ENCODE measurements at places on chromosomes 11 and 22.

DNA sequence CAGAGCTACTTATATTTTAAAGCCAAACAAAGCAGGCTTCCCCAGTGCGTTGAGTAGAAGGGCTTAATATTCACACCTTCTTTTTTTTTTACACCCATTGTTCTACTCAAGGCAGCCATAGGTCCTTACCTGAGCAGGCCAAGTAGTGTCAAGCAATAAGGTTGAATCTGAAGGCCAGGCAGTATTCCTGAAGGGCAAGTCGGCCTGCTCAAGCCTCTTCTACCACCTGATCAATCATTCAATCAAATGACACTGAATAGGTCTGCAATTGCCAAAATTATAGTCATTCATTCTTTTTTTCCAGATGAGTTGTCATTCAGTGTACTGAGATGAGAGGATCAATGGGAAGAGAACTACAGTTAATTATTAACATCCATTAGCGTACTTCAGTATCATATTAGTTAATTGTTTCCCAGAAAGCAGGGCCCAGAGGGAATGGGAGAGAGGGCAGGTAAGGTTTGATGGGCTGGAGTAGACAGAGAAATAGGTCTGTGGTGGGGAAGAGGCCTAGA is 11.9 kb upstream of the PPP2R1B start:
- DNase-seq = no peak

GRCh38 chr11:59678813-59679165 is 10.0 kb upstream of the PATL1 start:
- DNase-seq = no peak

GRCh38 chr22:21641789-21642583 is at the start of gene SDF2L1:
SDF2L1 (plus strand) TSS chr22:21642302; CDS start chr22:21642337, 35 bp downstream.
- peak; percentile 98 for DNase-seq

- peak; percentile 8 for DNase-seq
Observed at GRCh38 chr11:108871152-108871551, 206.3 kb downstream of the DDX10 start.

DNA sequence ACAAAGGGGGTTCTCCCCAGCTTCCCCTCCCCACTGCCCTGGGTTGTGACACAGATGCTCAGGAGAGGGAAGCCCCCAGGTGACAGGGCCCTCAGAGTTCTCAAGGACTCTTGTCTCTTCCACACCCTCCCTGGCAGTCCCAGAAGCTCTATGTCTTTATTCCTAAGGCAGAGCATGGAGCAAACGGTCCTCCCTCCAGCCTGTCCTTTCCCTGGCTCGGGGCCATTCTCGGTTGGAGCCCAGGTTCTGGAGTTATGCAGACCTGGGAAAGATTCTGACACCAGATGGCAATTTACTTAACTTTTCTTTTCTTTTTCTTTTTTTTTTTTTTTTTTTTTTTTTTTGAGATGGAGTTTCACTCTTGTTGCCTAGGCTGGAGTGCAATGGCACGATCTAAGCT is 186.6 kb downstream of the CEP164 start:
- no peak for DNase-seq

DNA sequence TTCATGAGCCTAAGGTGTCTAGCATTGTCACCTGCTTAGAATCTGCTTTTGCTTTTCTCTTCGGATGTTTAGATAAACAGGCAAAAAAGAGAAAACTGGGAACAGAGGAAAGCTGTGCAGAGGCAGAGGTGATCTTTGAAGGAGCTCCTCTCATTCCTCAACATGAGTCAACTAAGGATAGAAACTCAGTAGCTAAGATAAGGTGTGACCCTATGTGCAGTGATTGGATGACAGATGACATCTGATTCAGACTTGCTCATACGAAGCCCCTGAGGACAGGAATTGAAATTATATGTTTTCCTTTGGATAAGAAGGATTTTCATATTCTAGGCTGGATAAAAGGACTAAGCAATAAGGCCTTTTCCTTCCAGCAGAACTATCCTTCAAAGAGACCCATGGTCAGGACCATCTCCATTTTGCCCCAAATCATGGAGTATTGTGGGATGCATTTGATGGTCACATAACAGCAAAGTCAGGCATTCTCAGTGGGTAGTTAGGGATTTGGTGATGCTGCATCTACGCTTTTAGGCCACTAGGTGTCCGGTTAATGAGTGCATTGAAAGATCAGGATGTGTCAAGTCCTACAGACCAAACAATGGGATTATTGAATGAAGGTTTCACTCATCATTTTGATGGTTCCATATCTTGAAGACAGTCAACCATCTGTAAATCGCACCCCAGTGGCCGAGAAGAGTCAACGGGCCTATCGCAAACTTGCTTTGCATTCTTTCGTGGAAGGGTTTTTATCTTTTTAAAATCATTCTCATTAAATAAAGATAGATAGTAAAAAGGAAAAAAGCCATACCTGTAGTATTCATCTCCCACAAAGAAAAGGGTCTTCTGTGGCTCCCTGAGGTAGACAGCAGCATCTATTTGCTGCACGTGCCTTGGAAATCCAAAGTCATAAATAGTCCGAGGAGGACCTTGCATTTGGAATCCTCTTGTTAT is 32.2 kb downstream of the MMP20 start:
- no peak for DNase-seq

DNA sequence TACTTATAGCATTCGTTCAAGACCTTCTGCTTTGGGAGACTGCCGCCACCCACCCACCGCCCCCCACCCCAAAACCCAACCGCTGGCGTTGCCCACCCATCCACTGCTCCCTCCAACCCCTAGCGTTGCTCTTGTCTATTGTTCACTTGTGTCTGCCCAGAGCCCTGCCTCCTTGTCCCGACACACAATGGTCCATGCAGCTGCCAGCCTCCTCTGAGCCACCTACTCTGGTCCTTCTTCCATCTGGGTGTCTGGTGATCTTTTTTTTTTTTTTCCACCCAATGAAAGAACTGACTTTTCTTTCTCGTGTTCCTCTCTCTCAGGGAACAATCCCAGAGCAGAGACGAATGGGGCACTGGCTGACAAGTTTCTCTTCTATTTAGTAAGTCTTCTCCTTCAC is 256.0 kb upstream of the SESN3 start:
- DNase-seq = no peak

GRCh38 chr22:30262917-30263741 is 3.5 kb downstream of the OSM start:
- DNase-seq = peak; percentile 81

DNA sequence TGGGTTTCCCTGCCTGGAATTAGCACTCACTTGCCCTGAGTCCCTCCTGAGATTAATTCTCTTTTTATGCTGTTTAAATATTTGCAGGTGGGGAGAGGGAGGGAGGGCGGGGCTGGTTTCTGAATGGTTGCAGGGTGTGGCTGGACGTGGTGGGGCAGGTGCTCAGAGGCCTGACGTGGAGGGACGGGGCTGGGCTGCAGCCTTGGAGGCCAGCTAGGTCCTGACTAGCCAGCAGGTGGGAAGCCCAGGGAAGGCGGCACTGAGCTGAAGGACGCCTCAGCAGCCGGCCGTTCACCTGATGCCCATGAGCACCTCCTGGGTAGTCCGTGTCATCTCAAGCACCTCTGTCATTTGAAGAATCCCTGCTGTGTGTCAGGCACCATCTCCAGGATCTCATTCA is 21.3 kb downstream of the SGSM1 start:
- DNase-seq = no peak

DNA sequence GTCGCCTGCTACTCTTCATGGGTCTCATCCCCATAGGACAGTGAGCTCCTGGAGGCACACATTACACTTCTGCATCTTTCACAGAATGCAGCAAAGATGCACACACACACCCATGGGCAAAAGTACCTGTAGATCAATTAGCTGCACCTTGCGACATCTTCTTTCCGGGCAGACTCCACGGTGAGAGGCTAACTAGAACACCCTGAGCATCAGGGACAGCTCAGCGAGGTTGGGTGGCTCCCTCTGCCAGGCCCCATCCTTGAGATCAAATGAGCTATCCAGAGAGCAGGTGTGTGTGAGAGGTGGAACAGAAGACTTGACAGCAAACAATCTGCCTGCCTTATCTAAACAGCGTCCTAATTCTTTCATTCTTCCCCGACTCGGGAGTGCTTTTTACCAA is 96.1 kb upstream of the BID start:
- no peak for DNase-seq

GRCh38 chr11:10622108-10622507 is 53.6 kb upstream of the LYVE1 start:
- DNase-seq = no peak

DNA sequence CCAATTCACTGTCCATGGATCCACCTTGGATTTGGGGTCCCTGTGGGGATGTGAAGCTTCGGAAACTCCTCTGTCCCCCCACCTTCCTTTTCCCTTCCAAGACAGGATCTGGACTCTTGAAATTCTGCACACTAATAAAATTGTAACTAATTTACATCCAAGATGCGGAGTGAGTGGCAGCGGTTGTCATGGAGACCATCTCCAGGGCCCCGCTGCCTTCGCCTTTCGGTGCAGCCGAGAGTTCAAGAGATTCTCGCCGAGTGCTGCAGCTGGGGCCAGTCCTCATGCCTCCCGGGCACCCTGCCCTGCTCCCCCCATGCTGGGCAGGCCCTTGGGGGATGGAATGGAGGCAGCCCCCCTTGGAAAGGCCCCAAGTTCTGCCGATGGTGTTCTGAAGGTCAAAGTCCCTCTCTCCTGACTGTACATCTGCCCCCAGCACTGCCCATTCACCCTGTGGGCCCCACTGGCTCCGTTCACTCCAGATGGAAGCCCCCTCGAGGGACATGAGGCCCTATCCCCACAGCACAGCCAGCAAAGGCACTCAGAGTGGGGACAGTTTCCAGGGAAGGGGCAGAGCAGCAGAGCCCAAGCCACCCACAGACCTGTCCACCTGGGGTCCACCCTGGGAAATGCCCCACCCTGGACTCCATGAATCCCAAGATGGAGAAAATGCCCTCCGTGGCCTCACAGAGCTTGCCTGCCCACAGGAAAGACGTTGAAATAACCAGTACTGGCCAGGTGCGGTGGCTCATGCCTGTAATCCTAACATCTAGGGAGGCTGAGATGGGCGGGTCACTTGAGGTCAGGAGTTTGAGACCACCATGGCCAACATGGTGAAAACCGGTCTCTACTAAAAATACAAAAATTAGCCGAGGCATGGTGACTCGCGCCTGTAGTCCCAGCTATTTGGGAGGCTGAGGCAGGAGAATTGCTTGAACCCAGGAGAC is 25.9 kb downstream of the IGLL1 start:
- DNase-seq = no peak

GRCh38 chr22:31579835-31580242 is 82.2 kb downstream of the PISD start:
- DNase-seq = no peak

- no peak for DNase-seq
Observed at GRCh38 chr11:350723-351255, 18.5 kb upstream of the B4GALNT4 start.

GRCh38 chr11:105361651-105362050 is 222.1 kb upstream of the CARD18 start:
- no peak for DNase-seq

- no peak for DNase-seq
Observed at GRCh38 chr11:112881461-112881860, 79.8 kb upstream of the NCAM1 start.

- no peak for DNase-seq
Observed at GRCh38 chr11:19892387-19892786, 179.8 kb downstream of the NAV2 start.
